KBM-7 (cell line): ENCODE measurements at places on chromosomes 5 and 9.
A peak's percentile ranks its signal among the peaks of the same experiment; 100 is the strongest.

DNA sequence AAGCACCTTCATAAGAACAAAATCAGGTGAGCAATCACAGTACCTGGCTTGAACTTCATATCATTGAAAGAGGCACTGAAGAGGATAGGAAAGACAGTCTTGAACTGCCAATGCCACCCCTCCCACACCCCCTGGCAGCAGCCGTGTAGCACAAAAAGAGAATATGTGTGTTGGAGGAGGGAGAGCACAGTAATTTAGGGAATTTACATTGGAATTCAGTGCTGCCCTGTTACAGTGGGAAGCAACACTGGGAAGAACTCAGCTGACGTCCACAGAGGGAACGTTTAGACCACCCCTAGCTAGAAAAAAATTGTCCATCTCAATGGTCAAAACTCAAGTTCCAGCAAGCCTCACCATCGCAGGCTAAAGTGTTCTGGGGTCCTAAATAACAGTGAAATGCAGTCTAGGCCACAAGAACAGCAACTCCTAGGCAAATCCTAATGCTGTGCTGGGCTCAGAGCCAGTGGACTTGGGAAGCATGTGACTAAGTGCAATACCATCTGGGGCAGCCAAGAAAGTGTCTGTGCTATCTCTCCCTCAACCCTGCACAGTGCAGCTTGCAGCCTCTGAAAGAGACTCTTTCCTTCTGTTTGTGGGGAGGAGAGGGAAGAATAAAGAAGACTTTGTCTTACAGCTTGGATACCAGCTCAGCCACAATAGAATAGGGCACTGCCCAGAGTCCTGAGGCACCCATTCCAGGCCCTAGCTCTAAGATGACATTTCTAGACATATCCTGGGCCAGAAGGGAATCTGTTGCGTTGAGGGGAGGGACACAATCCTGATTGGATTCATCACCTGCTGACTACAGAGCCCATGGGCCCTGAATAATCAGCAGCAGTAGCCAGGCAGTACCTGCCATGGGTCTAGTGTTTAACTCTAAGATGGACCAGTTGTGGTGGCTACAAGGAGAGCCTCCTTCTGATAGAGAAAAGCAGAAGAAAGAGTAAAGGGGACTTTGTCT is 62.1 kb upstream of the VLDLR start:
- no peak for DNase-seq

DNA sequence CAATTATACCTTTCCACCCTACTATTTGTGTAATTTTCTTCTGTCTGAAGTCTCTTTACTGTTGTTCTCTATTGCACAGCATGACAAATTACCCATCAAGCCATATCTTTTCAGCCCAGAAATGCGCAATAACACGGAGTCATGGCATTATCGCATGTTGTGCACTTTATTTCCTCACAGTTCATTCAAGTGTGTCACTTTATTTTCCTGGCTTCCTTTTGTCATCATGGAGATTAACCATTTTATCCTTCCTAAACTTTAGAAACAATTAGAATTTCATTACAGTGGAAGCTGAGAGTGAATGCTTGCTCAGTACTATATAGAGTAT is 41.3 kb upstream of the MEF2C start:
- no peak for DNase-seq

GRCh38 chr5:35443803-35444595 is 173.7 kb upstream of the SPEF2 start:
- no peak for DNase-seq

DNA sequence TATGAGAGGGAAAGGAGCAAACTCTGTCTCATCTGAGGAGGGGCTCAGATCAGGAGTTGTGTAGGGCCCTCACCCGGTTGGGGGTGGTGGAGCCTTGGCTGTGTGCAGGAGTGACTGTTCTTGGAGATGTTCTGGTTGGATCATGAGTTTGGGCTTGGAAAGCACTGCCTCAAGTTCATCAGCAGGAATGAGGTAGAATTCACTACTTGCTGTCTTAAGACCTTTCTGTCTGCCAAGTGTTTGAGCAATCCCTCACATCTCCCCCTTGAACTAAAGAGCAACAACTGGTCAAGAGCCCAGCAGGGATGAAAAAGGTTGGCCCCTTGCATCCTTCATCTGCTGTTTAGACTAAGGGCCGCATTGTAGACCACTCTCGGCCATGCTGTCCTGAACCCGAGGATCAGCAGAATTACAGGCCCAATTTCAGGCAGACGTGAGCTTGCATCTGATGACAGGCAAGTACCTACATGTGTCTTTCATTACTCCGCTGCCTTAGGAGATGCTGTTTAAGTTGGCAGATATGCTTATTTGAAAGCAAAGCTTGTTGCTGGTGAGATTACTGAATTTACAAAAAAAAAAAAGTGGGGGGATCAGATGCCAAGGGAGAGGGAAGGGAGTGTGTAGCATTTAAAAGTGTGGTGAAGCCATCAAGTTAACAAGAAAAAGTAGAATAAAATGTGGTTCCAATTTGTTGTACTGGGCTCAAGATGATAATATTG is 36.4 kb downstream of the PIK3R1 start:
- no peak for DNase-seq

DNA sequence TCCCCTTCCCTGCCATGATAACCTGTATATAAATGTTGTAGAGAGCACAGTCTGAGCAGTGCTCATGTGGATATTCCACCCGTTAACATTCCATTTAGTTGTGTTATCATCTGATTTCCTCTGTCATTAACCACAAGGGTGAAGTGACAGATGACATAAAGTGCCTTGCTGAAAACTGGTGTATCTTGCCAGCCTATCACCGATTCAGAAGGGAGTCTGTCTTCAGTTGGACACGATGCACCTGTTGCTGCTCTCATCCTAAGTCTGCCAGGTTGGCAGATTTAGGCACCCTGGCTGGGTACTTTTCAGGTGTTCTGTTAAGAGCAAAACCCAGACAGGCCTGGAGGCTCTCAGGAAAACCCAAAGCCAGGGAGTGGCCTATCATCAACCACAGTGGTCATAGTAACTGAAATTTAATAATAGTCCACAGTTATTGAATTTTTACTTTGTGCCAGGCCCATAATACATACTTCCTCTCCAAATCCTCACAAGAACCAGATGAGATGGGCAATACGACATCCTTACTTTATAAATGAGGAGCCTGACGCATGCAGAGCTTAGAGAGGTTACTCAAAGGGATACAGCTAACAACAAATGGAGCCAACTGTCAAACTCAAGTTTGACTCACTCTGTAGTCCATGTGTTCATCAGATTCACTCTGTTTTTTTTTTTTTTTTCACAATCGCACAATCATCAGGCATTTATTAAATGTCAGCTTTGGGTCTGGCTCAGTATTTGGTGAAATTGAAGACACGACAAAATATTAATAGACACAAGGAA is 100.7 kb upstream of the SPRY4 start:
- no peak for DNase-seq

- no peak for DNase-seq
These were observed 790.1 kb downstream of the TLE1 start for GRCh38 chr9:80899208-80899607.

DNA sequence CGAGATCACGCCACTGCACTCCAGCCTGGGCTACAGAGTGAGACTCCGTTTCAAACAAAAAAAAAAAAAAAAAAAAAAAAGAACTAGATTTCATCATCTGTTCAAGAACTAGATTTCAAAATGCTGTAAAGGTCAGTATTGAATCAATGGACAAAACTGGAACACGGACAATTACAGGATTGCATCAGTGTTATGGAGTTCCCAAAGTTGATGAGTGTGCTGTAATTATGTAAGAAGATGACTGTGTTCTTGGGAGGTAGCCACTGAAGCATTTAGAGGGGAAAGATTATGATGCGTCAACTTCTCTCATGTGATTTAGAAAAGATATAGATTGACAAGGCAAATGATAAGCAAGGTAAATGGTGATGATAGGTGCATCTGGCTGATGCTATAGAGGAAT is 6.5 kb downstream of the FAM240B start:
- no peak for DNase-seq

DNA sequence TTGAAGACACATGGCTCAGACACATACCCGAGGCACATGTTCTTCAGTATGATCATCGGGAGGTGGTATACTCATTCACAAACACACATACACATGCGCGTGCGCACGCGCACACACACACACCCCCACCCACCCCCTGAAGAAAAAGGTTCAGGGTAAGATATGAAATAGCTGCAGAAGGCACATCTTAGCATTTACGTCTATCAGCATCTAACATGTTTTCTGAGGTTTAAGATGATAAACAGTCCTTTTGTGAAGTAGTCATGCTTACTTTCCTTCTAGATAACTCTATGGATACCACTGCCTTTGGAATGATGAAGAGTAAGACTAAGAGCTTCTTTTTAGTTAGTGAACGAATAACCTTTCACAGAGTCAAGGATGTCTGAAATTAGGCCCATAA is 105.1 kb upstream of the GNA14 start:
- DNase-seq = peak; percentile 15

- no peak for DNase-seq
These were observed 50.1 kb downstream of the FAM78A start for GRCh38 chr9:131226226-131226625.

- DNase-seq = no peak
These were observed 10.6 kb downstream of the TMEM167A start for GRCh38 chr5:83066548-83067110.

GRCh38 chr5:34519489-34520220 is 136.5 kb upstream of the RAI14 start:
- DNase-seq = no peak

- no peak for DNase-seq
These were observed 101.7 kb upstream of the PITX1 start for GRCh38 chr5:135135530-135136226.

DNA sequence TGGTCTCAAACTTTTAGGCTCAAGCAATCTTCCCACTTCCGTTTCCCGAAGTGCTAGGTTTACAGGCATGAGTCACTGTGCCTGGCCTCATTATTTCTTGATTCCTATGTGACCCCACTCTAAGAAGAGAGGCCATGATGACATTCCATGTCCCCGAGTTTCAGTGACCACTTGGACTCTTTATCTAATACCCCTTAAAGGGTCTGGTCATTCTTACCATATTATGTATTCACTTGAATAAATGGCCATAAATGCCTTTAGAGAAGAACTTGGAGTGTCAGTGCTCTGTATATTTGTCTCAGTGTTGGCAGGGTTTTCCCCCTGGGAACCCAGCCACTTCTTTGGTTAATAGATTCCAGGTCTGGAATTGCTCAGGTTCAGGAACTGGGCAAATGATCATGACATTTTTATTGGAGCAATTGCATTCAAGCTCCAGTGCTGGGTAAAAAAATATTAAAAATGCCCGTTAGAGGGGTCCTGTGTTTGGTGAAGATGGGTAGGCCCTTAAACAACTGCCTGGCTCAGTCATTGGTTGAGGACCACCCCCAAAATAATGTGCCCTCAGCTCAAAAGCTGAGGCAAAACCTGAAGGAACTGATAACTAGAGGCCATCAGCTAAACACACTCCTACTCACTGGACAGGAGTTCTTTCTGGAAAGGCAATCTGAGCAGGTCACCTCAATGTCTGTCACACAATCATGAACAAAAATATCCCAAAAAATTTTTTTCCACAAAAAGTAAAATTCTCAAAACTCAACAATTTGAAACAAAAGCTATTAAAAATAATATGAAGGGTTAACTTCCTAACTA is 186.6 kb upstream of the ZNF608 start:
- no peak for DNase-seq

DNA sequence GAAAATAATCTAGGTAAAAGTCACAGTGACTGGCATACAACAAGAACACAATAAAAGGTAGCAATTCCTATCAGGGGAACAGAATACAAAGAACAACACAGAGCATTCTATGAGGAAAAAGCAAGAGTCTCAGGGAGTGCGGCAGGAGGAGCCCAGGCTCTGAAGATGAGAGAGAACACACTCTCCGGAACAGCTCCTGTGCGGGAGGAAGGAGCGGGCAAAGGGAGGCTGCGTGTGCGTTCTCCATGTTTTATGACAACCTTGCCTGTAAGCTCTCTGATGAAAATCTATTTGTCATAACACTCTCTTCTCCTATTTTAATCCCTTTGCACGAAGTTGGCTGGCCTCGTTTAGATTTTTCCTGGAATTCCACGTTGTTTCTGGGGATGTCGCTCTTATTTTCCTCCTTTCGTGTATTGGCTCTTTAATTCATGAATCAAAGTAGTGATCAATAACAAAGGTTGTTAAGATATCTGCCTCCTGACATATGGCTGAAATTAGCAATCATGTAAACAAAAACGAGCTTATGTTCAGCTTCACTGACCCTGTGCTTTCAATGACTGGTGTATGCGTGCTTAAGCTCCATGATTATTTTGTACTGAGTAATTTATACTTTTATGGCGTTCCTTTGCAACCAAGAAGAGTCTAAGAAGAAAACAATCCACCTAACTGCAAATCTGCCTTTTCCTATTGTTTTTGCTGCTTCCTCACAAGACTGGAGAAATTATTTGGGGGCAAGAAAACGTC is 109.5 kb downstream of the MYO10 start:
- DNase-seq = no peak

DNA sequence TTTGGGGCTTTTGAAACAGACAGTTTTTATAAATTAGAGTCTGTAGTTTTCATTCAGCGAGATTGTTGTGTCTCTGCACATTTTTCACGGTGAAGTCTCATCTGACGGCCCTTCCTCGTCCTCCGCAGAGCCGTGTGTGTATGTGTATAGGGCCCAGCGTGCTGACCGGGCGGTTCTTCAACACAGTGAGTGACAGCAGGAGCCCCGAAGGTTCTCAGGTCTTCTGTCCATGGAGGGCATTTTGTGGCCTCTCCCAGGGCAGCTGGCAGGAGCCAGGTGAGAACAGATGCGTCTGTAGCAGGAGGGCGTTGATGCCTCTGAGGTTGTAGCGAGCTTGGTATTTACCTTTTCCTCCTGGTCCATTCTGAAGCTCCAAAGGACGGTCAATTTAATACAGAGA is 116.0 kb upstream of the LPCAT1 start:
- no peak for DNase-seq

DNA sequence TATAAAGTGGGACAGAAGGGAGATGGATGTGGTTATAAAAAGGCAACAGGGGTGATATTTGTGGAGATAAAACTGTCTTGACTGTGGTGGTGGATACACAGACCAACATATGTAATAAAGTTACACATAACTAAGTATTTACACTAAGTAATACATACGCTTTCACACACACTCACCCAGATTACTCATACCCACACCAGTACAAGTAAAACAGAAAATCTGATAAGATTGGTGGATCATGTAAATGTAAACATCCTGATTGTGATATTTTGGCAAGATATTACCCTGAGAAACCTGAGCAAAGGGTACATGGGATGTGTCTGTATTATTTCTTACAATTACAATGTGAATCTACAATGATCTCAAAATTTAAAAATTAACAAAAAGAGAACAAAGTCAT is 53.3 kb upstream of the SLIT3 start:
- no peak for DNase-seq

DNA sequence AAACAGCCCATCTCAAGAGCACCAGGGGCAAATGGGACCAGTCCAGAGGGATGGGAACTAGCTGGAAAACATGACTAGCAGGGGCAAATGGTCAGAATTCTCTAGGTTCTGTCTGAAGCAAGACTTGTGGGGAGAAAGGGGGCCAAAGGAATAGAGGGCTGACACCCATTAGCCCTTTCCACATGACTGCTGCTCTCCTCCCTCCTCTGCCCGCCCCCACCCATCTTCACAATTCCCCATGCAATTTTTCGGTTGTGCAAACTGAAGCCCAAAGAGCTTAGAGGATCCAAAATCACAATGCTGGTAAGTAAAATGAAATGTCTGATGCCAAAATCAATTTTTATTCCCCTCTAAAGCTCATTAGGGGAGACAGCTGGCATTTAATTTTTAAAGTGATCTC is 207.1 kb downstream of the DCP2 start:
- DNase-seq = no peak

- no peak for DNase-seq
These were observed 1.8 kb downstream of the TMOD1 start for GRCh38 chr9:97502984-97503861.

GRCh38 chr9:127943731-127944144 is 6.1 kb upstream of the DPM2 start:
- DNase-seq = peak; percentile 82

GRCh38 chr9:36053971-36054370 is 17.3 kb downstream of the RECK start:
- DNase-seq = no peak
